ENCODE measurements at places on chromosomes 7 and 10. TPM values are rescaled to one million over a fixed set of nuclear protein-coding genes. Genes with fewer than 3 reads are reported as not detected.

Gene TFR2
- 0.41 TPM for total RNA-seq

DNA sequence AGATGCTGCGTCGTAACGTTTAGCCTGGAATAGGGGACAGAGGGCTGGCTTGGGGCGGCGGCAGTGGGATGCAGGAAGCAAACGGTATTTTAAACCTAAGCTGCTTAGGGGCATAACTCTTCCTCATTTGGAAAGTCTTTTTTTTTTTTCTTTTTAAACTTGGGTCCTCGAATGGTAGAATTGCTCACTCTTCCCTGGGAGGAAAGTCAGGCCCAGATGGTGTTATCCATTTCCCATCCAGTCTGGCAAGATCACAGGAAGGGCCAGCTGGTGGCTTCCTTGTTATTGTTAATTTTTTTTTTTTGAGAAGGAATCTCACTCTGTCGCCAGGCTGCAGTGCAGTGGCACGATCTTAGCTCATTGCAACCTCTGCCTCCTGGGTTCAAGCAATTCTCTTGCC is 56.6 kb downstream of the TMEM209 start:
- no peak for DNase-seq

DNA sequence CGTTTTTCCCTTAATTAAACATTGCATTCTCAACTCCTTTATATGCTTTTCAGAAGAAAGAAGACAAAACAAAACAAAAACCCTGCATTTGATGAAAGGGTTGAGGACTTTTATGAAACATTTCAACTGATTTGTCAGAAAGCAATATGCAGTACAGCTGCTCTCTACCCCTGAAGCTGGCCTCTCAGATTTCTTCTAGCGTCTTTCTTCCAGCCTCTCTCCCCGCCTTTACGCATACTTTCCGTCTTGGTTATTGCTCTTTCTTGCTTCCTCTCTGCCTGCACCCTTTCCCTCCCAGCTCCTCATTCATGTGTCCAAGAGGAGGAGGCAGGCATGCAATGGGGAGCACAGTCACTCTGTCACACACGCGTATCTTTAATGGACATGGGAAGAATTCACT is 91.0 kb upstream of the COL1A2 start:
- no peak for DNase-seq

Gene ITPRID1
- not detected for total RNA-seq

GRCh38 chr10:86168256-86168655 is 198.3 kb downstream of the GRID1 start:
- peak; percentile 40 for DNase-seq

Gene HOXA3
- total RNA-seq = 8.7 TPM

Gene PKD2L1
- total RNA-seq = 2.1 TPM

Gene PRF1
- 32.3 TPM for total RNA-seq

DNA sequence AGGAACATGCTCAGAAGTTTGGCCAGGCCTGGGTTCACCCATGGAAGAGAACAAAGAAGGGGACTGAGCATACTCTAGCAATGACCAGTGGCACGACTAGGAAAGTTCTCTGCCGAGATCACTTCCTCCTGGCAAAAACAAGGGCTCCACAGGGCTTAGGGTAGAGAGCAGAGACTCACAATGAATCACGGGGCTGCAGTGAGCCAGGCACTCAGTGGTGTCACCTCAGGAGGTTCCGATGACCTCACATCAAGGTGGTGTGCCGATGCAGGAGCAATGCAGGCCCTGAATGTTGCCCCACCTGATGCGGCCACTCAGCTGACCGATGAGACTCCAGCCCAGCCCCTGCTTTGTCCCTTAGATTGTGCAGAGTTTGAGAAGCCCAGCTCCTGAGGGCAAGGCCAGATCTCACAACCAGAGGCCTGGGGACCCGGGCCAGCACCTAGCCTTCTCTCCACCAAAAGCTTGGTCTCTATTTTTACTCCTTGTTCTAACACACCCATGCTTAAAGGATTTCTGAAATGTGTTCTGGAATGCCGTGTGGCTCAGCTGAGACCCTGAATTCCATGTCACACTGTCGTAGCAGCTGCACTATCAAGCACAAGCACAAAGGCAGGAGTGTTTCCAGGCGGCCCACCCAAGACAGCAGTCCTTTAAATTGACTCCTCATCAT is 60.9 kb downstream of the COBL start:
- no peak for DNase-seq

GRCh38 chr10:21534604-21535493 is 817 bp downstream of the MLLT10 start:
- DNase-seq = peak; percentile 86

Gene STEAP1
- 5.7 TPM for total RNA-seq

GRCh38 chr10:124152139-124153022 is 59.0 kb upstream of the CHST15 start:
- DNase-seq = no peak

DNA sequence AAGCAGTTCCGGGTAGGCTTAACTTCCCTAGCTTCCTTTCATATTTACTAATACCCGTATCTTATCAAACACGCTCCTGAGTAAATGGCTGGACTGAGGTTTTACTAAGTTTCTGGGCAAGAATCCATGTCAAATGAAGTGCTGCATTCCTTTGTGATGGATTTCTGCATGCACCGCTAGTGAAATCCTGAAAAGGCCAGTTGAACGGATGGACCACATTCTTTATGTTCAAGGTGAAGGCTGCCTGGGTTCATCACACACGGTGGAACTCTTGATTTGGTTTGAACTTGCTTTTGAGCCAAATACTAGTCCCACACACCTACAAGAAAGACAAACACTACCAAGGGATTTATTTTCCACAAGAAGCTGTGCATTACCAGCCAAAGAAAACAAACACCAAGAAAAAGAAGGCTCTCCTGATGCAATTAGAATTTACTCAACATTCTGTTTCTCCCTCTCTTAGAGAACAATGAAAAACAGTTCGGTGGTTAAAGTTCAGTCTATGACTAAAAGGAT is 255.0 kb upstream of the SEMA3C start:
- DNase-seq = no peak

Gene TLX1
- not detected for total RNA-seq

DNA sequence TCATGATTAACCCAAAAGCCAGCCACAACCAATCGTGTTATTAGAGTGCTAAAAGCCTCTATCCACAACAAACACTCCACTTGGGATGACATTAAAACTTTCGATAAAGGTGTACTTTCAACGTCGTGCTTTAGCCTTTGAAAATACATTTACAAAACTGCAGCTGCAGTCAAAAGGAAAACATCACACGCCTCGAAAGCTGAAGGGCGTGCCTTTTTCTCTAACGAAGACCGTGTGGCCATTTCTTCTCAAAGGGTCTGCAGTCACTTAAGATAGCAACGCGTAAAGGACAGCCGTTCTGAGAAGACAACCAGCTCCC is 1.1 kb downstream of the ARHGAP12 start:
- DNase-seq = no peak

Gene SPDYE5
- not detected for total RNA-seq

Gene RPEL1
- not detected for total RNA-seq

GRCh38 chr7:94577357-94577756 is 67.7 kb downstream of the CASD1 start:
- DNase-seq = no peak
